ENCODE measurements at places on chromosomes 7 and 10.

GRCh38 chr10:129544205-129545202, 77.5 kb downstream of the MGMT start:
- no peak for DNase-seq

GRCh38 chr7:100897772-100898454, 2.2 kb upstream of the ACHE start:
- no peak for DNase-seq

DNA sequence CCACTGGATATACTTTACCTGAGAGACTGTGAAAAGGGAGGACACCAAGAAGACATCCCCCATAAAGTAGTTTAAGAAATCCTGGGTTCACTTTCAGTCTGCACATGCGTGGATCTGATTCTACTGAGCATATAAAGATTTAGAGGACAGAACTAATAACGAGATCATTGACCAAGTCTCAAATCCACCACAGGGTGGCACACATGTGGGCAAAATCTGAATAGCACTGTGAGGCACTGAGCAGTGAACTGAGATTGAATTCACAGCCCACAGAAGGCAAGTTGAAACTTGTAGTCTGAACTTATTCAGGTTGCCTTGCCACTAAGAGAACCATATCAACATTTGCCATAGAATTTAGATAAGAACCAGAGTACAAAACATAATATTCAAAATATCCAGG, 818.6 kb downstream of the GRID1 start:
- no peak for DNase-seq

GRCh38 chr10:29266641-29267040, 22.2 kb upstream of the LYZL1 start:
- DNase-seq, result no peak

All from NCI-H524 treated with DMSO at 0.1 percent for 48 hours (cell line).